ENCODE measurements at places on chromosomes 7 and 10.

DNA sequence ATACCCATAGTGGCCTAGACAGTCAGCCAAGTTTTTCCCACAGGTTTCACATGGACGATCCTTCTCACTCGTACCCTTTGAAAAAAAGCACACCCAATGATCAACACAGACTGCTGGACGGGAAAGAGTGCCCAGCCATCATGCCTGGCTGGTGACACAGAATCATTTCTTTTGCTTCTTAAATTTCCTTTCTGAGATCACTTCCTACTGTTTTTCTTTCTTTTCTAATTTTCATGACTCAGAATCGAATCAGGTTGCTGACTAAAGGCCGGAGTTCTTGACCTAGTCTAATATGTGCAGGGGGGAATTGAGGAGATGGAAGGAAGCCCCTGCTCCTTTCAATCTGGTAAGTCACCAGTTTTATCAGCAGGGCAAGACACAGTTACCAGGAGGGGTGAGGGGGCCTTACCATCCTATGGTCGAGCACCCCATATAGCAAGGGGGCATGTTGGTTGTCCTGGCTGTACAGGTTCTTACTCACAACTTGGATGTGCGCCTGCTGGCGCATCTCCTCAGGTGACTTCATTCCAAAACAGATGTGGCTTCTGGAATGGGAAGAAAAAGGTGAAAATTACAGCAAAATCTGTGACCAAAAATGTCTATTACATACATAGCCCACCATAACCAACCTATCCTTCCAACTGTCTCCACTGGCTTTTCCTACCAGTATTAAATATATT, 3.5 kb downstream of the POLR3A start:
- no peak for DNase-seq

DNA sequence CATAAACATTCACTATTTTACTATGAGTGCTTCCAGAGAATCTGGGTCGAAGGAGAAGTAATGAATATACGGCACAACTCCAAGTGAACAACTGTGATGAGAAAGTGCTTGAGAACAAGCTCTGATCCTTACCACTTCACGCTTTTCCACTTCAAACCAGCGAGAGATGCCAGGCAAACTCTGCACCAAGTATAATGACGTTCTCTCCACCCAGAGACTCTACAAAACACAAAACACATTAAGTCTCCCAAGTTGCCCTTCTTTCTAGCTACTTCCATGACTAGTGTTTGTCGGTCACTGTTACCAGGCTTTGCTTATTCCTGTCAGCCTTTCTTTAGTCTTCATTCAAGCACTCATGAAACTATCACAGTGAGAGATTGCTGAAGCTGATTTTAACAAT, 193.1 kb upstream of the IMMP2L start:
- DNase-seq: no peak

DNA sequence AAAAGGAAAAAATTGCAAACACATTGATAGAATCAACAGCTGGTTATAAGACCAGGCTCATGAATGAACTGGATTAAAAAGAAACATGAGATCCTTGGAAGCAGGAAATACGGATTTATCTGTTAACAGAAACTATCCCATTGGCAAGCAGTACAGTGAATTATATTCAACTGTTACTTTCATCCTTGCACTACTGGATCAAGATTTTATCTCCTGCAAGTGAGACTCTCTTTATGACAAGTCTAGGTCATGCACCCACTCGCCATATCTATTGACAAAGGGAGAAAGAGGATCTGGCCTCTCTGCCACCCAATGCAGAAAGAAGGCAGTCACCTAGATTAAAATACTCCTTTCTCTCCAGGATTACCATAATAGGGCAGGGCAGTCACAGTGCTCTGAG, 41.4 kb downstream of the CSTF2T start:
- no peak for DNase-seq

GRCh38 chr10:112666094-112666493, 219.1 kb downstream of the VTI1A start:
- DNase-seq: no peak

DNA sequence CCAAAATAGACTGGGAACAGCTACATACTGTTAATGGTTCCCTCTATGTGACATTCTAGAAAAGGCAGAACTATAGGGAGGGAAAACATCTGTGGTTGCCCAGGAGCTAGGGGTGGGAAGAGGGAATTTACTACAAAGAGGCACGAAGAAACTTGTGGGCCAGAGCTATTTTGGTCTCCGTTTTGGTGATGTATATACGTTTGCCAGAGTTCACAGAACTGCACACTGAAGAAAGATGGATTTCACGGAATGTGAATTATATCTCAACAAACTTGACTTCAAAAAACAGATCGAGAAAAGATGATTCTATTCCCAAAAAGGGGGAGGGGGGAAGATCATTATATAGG, 386 bp upstream of the AS3MT start:
- no peak for DNase-seq

DNA sequence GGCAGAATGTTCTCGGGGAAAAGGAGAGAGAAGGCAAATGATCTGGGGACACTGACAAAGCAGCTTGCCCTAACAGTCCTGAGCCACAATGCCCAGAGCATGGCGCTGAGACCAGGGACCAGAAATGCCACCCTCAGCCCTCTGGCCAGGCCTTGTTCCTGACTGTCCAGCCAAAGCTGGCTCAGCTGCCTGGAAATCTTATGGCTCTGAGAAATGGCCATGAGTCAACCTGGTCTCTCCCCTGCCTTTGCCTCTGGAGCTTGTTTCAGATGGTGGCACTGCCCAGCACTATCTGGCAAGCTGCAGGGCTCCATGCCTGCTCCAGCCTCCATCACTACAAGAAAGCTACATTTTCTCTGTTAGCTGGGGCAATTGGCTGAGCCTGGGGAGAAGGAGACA, 90.5 kb upstream of the PLXNA4 start:
- no peak for DNase-seq

GRCh38 chr7:1630700-1631336, 39.3 kb upstream of the ELFN1 start:
- DNase-seq: no peak

GRCh38 chr10:119849031-119849789, 23.4 kb downstream of the MCMBP start:
- no peak for DNase-seq

DNA sequence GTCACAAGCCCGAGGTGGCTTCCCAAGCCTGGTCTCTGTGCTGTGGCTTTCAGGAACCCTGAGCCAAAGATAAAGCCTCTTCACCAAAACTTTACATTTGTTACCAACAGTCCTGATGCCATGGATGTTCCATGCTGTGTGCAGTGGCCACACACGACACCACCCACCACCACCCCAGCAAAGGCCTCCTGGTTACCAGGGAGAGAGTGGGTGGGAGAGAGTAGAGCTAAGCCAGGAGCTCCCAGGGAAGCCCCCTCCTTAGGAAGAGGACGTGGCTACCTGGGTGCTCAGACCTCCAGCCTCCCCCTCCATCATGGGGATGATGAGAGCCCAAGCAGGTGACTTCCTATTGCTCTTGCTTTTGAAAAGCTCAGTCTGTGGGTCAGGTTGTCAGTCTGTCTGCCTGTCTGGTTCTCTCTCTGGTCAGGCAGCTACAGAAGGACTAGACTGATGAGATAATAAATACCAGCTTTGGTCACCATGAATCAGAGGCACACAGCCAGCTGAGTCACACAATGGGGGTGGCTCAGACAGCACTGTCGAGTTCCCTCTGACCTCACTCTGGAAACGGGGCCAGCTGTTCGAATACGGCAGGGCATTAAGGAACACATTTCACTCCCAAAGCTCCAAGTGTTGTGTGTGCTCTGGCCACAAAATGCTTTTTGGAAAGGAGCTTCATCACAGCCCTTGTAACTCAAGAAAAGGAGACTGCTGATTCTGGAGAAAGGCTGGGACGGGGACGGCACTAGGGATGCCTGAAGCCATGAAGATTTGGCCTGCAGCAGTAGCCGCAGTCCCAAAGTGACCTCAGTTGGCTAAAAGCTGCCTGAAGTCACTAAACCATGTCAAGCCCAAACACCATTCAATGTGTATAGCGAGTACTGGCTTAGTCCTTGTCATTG, 166.0 kb downstream of the FANK1 start:
- DNase-seq: no peak

- DNase-seq: no peak
These were observed 42.4 kb downstream of the PDK4 start for GRCh38 chr7:95553939-95554338.

- DNase-seq: peak; percentile 5
These were observed 90.1 kb upstream of the NANOS1 start for GRCh38 chr10:118939211-118940007.

DNA sequence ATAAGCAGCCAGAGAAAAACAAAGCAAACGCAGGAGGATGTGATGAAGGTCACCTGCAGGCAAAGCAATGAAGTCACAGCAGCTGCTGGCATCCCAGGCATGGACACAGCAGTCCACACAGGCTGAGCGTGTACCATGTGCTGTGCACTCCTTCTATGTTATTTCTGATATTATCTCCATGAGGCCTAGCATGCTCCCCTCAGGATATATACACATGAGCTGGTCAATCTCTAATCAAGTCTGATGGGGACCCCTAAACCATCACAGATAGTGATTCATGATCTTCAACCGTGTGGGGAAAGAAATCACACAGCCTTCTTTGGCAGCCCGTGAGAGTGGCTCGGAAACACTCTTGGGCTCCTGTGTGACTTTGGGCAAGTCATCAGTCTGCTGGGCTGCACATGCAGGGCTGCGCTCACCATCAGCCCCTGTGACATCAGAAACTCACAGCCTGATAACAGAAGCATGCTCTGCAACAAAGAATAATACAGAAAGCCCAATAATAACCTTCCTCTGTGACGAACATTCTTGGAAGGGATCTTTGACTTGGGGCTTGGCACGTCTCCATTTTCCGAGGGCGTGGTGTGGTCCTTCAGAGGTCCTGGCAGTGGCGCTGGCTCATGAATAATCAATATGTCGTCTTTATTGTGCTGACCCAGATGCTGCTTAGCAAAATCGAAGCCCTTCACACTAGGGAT, 83.0 kb upstream of the ATP6V0A4 start:
- DNase-seq: no peak

DNA sequence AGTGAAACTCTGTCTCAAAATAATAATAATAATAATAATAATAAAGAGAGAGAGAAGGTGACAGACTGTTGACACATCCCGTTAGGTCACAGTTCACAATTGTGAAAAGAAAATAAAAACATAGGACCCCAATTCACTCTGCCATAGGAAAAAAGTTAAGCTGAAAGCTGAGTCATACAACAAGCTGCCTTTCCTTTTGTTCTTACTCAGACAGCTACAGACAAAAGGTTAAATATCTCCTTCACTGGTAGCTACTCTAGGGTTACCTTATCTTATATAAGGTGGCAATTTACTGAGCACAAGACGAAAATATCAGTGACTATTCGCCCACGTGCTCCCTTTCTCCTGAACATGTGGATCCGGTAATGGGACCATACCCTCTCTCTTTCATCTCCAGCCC, 17.5 kb downstream of the TUBAL3 start:
- no peak for DNase-seq

- no peak for DNase-seq
These were observed 199.7 kb upstream of the AOAH start for GRCh38 chr7:36923943-36924436.

- DNase-seq: no peak
These were observed 118.5 kb upstream of the CHST15 start for GRCh38 chr10:124211921-124212320.

DNA sequence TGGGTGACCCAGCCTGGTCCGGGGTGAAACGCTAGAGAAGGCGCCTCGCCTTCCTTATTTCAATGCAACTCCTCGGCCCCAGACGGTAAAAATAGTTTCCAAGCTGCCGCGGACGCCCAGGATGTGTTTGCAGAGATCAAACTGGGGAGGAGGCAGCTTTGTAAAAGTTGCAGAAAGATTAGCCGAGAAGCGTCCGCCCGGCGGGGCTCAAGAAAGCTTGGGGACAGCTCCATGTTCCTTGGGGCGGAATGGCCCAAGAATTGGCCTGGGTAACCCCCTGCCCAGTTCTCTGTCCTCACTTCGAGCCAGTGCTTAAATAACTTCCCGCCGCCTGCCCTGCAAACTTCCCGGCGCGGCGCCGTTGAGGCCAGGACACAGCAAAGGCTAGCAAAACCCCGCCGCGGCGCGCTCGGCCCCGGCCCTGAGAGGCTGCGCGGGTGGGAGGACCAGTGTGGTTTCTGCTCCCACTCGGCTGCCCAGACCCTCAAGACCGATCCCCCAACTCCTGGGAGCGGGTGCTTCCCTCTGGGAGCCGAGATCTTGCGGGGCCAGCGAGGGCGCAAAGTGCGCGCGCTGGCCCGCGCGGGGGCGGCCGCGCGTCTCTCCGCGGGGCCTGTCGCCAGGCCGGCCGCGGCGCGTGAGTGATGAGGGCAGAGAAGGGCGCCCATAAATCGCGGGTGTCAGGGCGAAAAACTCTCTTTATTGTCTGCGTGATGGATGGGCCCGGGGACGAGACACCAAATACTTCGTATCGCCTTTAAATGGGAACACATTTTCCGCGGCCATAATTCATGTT, 6.3 kb upstream of the ZNF503 start:
- DNase-seq: no peak

GRCh38 chr7:69060516-69060915, 537.8 kb upstream of the AUTS2 start:
- DNase-seq: no peak

DNA sequence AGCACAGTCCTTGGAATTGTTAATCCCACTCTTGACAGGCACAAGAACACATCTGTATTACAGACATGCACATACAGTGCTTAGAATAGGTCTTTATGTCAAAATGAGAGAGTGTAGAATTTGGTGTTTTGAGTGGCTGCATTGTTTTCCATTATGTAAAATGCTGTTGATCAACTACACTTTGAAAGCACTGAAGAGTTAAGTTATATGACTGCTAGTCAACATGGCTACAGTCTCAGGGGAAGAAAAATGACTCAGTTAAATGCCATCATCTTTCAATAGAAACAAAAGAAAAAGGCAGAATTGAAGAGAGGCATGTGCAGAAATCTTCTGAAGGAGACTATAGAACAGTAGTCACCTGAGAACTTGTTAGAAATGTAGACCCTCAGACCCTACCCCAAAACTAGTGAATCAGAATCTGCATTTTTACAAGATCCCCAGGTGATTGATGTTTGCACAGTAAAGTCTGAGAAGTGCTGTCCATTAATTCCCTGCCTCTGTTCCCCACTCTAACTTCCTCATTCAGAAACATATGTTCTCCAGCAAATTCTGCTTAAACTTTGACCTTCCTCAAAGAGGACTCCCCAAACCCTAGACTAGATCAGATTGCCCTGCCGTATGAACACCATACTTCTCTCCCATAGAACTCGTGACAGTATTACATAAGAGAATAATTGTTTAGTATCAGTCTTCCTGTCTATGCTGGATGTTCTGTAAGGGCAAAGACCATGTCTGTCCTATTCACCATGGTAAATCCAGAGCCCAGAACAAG, 16.0 kb downstream of the SND1 start:
- DNase-seq: no peak

DNA sequence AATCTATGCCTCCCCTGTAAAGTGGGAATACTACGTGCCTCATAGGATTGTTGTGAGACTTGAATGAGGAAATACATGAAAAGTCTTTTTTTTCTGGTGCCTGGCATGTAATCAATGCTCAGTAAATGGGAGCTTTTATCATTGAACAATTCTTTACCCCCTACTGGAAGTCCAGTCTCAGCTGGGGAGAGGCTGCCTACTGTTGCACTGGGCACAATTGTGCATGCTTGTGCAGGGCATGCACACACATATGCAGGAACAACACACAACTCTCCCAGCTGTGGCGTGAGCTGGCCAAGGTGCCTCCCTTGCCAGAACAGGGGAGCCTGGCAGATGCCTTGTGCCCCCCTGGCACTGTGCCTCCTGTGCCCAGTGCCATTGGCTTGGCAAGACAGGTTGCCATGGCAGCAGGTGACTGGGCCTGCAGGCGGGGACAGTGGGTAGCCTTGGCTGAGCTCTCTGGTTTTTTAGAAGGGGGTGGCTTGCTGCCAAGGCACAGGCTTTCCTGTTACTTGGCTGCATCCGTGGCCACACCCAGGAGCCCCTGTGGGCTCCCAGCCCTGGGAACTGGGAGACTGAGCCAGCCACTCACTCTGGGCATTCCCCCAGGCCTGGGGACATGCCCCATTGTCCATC, 16.1 kb upstream of the PALD1 start:
- DNase-seq: no peak

All from GM12865 (cell line).